ENCODE measurements at places on chromosomes 7 and 10.

DNA sequence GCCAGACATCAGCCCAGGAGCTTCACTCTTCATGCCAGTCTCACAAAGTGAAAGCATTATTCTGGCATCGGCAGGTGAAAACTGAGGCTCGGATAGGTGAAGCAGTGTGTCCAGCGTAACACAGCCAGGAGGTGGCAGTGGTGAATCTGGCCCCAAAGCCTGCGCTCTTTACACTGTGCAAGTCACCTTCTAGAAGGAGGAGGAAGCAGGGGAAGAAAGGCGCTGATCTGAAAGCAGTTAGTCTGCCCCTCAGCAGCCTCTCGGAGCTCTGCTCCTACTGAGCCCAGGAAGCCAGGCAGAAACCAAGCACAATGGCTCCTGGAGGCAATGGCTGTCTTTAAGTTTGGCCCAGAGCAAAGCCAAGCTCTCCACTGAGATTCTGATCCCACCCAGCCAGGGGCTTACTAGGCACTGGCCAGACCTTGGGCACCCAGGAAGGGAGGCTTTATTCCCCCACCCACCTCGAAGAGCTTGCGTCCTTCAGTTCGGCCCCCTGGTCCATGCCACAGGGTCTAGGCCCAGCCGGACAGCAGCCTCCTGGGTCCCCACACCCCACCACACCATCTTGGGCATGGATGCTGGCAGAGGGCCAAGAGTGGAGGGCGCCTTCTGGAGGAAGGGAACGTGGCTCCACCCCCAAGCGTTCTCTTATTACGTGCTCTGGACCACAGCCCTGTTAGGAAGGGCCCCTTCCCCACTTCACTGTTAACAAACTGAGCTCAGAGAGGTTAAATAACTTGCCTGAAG is 104.5 kb downstream of the GRID1 start:
- peak; percentile 14 for DNase-seq

DNA sequence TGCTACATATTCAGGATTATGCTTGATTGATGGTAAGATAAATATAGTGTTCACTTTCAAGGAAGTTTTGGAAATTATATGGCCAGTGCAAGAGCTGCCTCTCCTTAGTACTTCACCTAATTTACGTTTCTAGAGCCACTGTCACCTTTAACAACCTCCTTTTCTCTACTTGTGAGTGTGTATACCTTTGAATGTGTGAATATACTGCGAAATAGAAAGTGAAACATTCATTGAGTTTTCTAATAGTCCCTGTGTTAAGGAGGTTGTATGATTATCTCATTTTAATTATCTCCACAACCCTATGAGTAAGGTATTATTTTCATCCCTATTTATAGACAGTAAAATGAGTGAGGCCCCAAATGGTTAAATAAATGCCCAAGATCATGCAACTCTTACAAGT is 1050.5 kb downstream of the XPNPEP1 start:
- DNase-seq, result no peak

DNA sequence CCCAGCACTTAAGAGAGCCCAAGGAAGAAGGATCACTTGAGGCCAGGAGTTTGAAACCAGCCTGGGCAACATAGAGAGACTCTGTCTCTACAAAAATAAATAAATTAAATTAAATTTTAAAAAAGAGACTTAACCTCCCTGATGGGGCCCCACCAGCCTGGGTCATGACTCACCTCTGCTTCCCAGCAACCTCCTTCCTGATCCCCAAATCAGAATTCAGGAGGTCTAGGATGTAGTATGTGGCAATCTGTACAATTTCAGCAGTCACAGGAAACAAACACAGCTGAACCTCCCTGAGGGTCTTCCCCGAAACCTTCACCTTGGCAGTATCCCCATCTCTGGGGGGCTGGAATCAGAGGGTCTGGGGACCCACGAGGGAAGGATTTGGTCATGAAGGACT is 9.7 kb upstream of the PPP1R35 start:
- DNase-seq, result no peak

- peak; percentile 88 for DNase-seq
Observed at GRCh38 chr10:72328045-72328828, 26.5 kb downstream of the DNAJB12 start.

DNA sequence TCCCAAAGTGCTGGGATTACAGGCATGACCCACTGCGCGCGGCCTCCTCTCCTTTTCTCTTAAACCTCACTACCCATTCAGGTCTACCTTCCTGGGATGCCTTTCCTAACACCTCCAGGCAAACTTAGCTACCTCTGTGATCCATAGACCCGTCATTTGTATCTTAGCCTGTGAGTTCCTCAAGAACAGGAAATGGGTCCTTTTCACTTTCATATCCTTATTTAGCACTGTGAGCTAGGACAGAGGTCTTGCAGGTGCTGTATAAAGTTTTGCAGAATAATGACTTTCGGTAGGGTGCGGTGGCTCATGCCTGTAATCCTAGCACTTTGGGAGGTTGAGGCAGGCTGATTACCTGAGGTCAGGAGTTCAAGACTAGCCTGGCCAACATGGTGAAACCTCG is 215.7 kb downstream of the RELN start:
- DNase-seq, result no peak

GRCh38 chr10:120575411-120575810 is 118.4 kb downstream of the PLPP4 start:
- no peak for DNase-seq

DNA sequence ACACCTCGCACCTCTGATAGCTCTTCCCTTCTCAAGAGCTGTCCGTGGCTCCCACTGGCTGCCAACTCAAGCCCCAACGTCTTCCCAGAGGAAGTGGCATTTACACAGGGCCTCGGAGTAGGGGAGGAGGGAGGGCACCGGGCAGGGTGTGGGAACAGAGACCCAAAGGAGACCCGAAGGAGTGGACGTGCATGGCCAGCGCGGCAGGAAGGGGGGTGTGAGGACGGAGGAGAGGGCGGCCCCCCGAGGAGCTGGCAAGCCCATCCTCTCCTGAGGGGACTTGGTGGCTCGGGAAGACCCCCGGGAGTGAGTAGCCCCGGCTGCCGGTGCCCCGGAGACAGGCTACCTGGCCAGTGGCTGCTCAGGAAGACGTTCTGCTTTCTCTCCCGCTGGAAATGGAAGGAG is 85.9 kb downstream of the FOXL3 start:
- no peak for DNase-seq

GRCh38 chr7:6271694-6272440 is 557 bp downstream of the CYTH3 start:
- DNase-seq, result no peak

DNA sequence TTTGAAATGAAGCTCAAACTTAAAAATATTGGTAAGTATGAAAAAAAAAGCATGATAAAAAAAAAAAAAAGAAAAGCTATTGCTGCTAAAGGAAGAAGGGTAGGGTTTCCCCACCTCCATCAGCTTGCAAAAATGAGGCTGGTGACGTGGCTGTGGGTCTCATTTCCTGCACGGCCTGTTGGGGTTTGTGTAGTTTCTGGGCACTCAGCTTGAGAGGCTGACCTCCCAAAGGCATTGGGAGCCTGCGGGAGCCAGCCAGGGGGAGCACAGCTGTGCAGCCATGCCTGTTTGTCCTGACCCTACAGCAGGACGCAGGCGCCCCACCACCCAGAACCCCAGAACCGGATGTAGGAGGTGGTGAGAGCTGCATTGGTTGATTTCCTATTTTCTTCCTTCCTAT is 48.8 kb upstream of the CARD11 start:
- no peak for DNase-seq

- no peak for DNase-seq
Observed at GRCh38 chr7:19322002-19322401, 176.8 kb upstream of the FERD3L start.

DNA sequence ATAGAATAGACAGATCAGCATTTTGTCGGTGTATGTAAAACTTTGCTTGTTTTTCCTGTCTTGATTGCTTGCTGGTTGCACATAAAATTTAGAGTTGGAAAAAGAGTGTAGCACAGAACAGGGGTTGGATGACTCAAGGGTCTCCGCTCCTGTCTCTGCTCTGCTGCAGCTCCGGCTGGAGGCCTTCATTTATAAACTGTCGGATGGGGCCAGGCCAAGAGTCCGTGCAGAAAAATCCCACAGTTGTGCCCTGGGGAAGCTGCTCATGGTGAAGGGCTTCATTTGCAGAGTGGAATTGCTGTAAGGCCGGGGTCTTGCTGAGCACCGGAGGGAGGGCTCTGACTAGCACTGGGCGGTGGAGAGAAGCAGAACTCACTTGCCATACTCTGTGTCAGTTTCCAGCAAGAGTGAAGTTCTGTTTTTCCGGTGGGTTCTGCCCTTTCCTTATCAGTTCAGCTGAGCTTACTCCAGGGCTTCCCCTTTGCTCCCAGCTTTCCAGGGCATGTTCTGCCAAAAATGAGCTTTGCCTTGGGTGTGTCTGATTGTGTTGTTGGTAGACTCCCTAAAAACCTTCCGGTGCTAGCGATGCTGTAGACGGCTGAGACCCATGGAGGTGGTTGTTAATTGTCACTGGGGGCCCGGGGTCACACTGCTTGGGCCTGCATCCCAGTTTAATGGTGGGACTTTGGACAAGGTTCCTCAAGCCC is 67.2 kb downstream of the CAMK1D start:
- DNase-seq, result no peak

DNA sequence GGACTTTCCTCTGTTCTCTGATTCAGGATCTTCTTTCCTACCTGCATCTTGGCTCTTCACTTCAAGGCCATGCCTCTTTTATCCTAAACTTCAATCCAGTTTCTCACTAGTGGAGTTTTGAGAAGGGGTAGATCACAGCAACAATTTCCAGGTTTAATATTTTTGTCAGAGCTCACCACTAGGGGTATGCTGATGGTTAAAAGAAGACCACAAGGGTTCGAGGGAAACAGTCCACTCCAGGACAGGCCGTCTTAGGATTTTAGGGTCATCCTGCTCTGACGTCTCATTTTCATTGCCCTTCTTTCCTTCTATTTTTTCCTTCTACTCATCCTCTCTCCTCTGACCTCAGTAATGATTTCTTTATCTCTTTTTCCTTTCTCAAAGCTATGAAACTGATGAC is 11.3 kb downstream of the STAG3 start:
- no peak for DNase-seq

DNA sequence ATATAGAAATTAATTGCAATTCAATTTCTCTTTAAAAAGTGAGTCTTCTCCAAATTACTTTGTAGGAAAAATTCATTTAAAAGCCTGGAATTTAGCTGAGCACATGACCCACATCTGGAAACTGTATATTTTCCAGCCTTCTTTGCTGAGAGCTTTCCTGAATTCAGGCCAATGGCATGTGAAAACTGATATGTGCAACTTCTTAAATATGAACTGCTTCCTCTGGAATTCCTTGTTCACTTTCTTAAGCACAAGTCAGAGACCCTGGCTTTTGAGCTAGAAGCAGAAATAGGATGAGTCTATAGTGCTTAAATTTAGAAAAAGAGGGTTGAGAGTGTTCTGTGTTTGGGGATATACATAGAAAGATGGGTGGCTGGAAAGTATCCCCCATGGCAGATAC is 365.1 kb upstream of the MTPN start:
- DNase-seq, result no peak

DNA sequence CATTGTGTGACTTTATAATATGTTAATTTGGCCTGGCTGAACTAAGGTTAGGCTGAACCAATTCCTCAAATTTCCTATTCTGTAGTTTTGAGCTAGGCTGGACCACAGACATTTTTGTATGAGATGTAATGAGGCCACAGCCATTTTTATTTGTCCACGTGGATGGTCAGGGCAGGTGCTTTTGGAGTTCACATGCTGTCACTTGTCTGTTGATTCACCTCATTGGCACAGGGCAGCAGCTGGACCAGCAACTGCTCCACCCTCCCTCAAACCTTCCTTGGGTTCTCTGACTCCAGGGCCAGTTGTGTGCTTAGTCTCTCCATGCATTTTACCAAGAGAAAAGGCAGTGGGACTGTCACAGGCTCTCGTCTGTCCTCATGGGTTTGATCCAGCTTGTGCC is 76.1 kb upstream of the NPS start:
- DNase-seq, result no peak

DNA sequence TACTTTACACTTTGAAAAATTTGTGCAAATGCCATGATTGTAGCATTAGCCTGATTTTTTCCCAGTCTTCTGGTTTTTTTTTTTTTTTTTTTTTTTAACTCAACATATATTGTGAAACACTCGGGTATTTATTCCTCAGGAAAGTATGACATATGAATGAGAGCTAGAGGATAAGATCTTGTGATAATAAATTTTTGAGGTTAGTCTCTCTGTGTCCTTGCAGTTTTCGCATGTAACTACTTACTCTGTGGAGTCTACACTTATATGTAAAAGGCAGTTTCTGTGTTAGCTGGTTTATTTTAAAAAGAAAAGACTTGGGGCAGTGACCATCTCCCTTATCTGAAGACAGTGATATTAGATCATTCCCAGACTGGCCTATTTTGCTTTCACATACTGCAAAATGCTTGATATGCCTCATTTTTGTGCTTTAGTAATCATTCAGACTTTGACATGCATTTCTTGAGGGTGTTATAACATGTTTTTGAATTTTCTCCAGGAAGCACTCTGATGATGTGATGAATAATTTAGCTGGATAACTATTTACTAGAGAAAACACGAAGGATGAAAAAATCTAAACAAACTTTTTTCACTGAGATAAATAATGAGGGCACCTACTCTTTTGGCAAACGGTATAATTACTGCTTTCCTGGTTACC is 371.0 kb downstream of the NRG3 start:
- no peak for DNase-seq

GRCh38 chr7:87858417-87859100 is 17.6 kb downstream of the SLC25A40 start:
- DNase-seq, result no peak

- DNase-seq, result no peak
Observed at GRCh38 chr7:20235288-20235687, 18.1 kb upstream of the MACC1 start.

DNA sequence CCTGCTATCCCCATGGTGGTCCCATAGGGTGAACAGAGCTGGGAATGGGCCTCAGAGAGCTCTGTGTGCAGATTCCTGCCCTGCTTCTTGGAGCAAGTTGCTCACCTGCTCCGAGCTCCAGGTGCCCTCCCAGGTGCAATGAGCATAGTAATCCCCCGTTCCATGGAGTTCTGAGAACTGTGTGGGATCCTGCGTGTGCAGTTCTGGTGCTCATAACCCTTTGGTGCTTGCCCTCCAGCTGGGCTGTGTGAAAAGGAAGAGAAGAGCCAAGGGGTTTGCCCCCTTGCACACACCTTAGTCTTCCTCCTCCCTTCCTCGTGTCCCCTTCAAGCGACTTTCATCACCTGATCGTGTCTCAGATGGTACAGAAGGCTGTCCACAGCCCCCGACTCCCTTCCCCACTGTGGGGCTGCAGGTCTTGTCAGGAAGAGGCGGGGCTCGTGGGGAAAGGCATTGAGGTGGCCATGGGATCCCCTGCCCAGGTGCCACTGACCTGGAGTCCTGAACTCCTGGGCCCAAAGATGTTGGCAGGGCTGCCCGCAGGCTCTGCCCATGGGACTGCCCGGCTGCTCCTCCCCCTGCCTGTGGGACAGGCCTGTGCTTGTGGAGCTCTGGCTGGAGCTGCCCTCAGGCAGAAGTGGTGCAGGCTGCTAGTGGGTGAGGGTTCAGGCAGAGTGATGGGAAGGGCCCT is 21.9 kb upstream of the ZNF488 start:
- DNase-seq, result no peak

GRCh38 chr7:20064181-20064970 is 152.8 kb downstream of the MACC1 start:
- no peak for DNase-seq

- DNase-seq, result no peak
Observed at GRCh38 chr10:133050371-133050770, 37.4 kb upstream of the ADGRA1 start.

- DNase-seq, result no peak
Observed at GRCh38 chr7:77467408-77467807, 51.3 kb upstream of the GSAP start.

Measured in NCI-H460 (cell line).